Putamen (tissue), 1 donor: ENCODE measurements at places on chromosomes 1 and 21.

DNA sequence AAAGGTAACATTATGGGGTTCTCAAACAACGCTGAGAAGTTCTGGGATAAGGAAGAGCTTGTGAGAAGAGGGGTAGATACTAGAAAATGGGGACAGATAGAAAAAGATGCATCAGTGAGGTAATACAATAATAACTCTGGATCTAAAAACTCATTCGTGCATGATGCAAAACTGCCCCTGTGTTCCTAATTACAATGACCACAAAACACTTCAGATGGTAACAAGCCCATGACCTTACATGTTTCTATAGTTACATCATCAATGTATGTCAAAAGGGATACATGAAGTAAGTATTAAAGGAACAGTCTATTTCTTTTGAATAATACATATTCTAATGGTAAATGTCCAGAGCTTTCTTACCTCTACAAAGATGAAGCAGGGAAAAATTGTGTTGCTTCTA lies 110.6 kb upstream of the PLPPR5 start:
- DNase-seq = no peak

DNA sequence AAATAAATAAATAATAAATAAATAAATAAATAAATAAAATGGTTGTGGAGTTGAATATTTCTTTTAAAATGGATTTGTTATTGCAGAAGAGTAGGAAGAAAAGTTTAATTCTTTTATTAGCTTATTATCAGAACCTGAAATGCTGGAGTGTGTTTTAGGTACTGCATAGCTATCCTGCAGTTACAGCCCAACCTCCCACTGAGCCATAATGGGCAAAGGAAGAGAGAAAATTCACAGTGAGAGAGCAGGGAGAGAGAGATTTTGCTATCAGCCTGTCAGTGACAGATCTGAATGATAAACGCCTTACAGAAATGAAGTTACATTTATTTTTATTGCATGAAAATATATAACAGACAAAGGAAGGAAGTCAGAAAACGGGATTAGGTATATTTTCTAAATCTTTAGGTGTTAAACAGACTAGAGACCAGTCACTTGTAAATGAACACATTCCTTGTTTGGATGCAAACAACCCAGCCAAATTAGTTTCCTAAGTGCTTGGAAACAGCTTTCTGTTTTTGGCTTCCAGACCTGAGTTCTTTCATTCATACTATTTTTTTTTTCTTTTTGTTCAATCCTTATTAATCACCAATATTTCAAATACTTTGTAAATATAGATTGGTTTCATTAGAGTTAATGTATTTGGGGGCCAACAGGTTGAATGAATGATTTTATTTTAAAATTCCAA lies 425.3 kb downstream of the USP25 start:
- no peak for DNase-seq

- DNase-seq = no peak
These were observed 1024.5 kb upstream of the ADGRL2 start for GRCh38 chr1:80776266-80776665.

- peak; percentile 49 for DNase-seq
These were observed 53.4 kb downstream of the UBR4 start for GRCh38 chr1:19156676-19157075.

DNA sequence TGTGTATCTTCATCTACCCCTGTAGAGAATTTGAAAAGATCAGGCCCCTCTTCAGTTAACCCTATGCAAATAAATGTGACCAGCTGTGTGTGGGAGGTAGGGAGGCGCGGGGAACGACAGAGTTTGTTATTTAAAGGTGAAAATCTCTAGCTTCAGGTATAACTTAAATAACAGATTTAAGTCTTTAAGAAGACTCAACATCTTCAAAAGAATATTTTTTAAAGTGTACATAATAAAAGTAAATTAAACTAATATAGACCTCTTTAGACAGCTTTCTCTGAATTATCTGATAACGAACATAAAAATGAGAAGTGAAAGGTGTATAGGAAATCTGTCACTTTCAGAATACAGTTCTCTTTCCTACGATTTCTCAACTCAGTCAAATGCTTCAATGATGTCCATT lies 16.0 kb downstream of the ANGPTL3 start:
- DNase-seq = no peak

- no peak for DNase-seq
These were observed 82.0 kb upstream of the JAK1 start for GRCh38 chr1:65048335-65048734.

- no peak for DNase-seq
These were observed 13.3 kb downstream of the SMIM12 start for GRCh38 chr1:34846265-34846664.

DNA sequence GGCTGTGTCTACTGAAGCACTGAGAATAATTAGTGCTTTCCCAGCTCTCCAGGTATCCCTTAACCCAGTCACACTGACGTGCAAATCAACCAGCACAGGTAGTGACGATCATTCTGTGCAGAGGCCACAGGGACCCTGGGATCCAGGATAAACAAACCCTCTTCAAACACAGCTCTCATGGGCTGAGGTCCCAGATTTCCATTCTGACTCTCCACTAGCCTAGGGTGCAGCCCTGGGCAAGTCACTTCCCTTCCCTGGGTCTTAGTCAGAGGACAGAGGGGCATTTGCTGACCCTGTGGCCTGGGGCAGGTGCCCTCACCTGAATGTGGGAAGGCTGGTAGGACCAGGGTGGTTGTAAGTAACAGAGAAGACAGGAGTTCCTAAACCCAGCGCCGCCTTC lies 724.7 kb downstream of the MATN1 start:
- DNase-seq = no peak
